ENCODE measurements at places on chromosomes 3 and 15.

- DNase-seq: no peak
Measured at GRCh38 chr3:128549283-128550112, 56.5 kb upstream of the GATA2 start.

GRCh38 chr3:133926736-133927539 lies 31.3 kb upstream of the RAB6B start:
- DNase-seq: no peak

DNA sequence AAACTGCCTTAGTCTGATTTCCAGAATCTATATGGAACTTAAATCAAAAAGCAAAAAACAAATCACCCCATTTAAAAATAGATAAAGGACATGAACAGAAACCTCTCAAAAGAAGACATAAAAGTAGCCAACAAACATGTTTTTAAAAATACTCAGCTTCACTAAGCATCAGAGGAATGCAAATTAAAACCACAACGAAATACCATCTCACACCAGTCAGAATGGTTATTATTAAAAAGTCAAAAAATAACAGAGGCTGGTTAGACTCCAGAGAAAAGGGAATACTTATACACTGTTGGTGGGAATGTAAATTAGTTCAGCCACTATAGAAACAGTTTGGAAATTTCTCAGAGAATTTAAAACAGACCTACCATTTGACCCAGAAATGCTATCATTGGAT lies 367.9 kb downstream of the ZIC4 start:
- no peak for DNase-seq

GRCh38 chr3:3665961-3666640 lies 133.1 kb upstream of the LRRN1 start:
- DNase-seq: no peak

- no peak for DNase-seq
Measured at GRCh38 chr3:4834403-4834866, 144.8 kb upstream of the BHLHE40 start.

GRCh38 chr3:129277829-129278271 lies 820 bp upstream of the HMCES start:
- no peak for DNase-seq

GRCh38 chr3:10600296-10600714 lies 94.9 kb upstream of the ATP2B2 start:
- peak; percentile 8 for DNase-seq

- DNase-seq: no peak
Measured at GRCh38 chr15:65920121-65920520, 50.8 kb downstream of the RAB11A start.

DNA sequence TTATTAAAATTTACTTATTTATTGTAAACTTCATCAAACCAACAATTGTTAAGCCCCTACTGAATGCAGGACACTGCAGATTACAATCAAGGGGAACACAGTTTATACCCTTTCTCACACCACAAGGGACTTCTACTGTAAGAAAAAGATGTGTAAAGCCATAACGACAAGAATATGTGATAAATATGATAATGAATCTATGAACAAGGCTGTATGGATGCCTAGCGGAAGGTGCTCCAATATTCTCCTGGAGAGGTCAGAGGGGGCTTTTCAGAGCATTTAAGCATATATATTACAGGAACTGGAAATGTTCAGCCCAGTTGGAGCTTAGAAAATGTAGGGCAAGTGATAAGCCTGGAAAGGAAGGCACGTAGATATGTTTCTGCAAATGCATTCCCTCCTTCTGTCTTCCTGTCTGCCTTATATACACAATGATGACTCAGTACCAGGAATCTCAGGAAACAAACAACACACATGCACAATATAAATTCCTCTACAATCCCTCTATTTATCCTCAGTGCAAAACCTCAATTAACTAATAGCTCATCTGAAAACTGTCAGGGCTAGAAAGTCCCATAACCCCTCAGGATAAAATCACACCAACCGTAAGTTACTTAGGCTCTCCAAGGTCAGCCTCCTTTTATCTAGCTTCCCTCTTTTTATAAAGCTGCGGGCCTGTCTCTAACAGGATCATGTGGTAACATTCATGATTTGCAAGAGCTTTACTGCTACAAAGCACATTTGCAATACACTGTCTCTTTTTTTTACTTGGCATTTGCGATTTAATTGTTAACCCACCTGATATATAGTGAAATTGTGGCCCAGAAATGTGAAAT lies 393.1 kb downstream of the LPP start:
- no peak for DNase-seq

DNA sequence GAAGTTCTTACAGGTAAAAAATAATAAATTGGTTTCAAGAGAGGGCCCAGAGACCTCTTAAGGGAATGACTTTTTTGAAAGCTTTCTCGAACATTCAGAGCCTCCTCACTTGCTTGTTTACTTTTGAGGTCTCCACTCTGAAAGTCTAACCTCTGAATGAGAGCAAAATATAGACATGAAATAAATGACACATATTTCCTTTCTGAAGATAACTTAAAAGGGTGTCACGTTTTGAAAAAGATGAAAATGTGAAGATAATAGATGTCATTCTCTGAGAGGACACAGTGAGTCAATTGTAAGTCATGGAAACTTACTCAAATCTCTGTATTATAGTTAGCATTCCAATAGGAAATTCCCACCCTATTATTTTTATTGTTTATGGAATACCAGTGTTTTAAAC lies 44.6 kb downstream of the HACD2 start:
- no peak for DNase-seq

GRCh38 chr3:122272879-122273278 lies 52.2 kb upstream of the CSTA start:
- no peak for DNase-seq

DNA sequence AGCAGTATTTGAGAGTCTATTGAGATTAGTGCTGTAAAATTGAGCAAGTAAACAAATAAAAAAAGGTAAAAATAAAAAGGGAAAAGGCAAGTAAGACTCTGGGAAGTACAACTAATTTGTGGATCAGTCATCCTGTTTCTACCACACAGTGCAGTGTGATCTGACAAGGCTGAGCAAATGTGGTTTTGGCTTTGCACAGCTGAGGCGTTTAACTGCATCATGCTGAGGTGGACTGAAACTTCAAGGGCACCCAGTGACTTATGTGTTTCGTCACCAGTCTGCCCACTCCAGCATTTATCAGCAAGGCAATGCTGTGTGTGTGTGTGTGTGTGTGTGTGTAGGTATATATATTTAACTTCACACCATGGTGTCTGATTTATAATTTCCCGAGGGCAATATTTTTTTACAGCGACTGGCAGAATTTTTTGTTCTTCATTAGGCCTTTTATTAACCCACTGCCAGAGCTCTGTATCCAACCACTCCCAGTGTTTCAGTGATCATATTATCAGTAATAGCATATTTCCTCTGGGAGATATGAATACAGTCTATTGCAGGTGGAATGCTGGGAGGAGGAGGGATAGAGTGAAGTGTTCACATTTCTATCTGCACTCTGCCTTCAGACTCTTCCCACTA lies 131.5 kb upstream of the SATB1 start:
- DNase-seq: no peak

GRCh38 chr3:60070366-60070765 lies 1020.5 kb upstream of the CFAP20DC start:
- DNase-seq: no peak

GRCh38 chr3:133643611-133644010 lies 18.1 kb downstream of the TOPBP1 start:
- DNase-seq: no peak

DNA sequence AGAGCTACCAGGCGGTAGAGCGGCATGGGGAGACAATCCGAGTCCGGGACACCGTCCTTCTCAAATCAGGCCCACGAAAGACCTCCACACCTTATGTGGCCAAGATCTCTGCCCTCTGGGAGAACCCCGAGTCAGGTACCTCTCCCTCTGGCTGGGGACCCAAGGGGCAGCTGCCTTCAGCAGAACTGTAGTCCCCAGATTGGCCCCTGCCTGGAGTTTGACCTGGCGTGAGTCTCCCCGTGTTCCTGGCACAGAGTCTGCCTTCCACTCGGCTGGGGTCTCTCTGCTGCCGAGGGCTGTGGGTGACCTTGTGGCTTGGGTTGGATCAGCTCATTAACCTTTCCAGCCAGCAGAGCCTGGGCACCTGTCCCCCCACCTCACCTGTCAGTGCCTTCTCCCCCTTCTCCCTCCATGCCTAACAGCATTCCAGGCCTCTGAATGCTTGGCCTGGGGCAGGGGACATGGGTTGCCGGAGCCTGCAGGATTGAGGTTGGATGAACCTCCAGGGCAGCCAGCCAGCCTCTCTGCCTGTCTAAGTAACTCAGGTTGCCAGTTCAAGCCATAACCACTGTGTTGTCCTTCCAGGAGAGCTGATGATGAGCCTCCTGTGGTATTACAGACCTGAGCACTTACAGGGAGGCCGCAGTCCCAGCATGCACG lies 6.8 kb upstream of the CHST14 start:
- DNase-seq: no peak

- DNase-seq: no peak
Measured at GRCh38 chr3:49131040-49131439, 1.8 kb downstream of the LAMB2 start.

DNA sequence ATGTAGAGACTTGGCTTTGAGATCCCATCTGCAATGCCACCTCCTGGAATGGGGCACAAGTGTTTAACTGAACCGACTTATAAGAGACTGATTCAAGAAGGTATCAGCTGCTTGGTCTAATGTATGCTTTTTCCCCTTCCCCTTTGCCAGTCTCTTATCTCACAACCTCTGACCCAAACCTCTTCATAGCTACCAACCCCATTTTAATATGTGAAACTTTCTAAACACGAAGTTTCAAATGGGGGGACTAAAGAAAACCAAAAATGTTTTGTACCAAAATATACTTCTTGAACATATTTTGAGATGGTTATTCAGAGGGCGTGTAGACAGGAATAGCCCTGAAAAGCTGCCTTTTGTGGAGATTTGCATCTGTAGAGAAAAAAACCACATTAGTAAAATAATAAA lies 73.1 kb downstream of the OXSM start:
- no peak for DNase-seq

- no peak for DNase-seq
Measured at GRCh38 chr3:138842483-138843188, 7.9 kb upstream of the PIK3CB start.

DNA sequence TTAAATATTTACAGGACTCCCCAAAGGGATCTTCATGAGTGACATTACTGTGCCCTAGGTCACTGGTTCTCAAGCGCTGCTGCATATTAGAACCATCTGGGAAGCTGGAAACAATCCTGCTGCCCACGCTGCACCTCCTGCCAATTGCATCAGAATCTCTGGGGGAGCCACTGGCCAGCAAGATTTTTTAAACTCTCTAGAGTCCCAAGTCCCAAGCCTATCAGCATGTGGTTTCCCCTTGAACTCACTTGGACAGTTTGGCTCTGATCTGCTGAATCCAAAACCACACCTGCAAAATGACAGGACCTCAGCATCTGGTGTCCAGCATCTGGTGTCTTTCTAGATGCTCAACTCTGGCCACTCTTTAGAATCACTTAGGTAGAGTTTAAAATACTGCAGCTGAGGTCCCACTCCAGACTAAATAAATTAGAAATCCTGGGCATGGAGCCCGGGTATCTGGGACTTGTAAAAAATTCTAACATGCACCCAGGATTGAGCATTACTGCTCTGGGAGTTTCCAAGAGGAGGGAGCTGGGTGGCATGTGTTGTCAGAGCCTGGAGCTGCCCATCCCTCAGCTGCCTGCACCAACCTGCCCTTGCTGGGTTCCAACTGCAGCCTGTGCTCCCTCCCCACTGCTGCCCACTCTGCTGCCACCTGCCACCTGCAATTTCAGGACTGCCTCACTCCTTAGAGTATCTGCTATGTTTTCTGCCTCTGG lies 311.3 kb downstream of the SLC9A9 start:
- no peak for DNase-seq

DNA sequence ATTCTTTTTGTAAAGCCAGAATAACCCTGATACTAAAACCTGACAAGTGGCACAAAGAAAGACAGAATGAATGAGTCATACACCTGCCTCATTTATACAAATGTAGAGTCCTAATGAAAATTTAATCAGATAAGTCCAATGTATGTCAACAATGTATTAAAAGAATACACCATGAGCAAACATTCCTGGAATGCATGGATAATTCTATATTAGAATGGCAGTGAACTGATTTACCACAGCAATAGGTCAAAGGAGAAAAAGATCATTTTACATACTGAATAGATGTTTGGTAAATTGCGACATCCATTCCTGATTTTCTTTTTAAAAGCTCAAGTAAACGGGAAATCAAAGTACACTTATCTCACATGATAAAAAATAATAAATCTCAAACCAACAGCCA lies 11.2 kb upstream of the LOXL1 start:
- no peak for DNase-seq

- DNase-seq: no peak
Measured at GRCh38 chr15:63401714-63402497, 20.3 kb upstream of the CA12 start.

- no peak for DNase-seq
Measured at GRCh38 chr3:55122312-55122711, 194.5 kb upstream of the LRTM1 start.

DNA sequence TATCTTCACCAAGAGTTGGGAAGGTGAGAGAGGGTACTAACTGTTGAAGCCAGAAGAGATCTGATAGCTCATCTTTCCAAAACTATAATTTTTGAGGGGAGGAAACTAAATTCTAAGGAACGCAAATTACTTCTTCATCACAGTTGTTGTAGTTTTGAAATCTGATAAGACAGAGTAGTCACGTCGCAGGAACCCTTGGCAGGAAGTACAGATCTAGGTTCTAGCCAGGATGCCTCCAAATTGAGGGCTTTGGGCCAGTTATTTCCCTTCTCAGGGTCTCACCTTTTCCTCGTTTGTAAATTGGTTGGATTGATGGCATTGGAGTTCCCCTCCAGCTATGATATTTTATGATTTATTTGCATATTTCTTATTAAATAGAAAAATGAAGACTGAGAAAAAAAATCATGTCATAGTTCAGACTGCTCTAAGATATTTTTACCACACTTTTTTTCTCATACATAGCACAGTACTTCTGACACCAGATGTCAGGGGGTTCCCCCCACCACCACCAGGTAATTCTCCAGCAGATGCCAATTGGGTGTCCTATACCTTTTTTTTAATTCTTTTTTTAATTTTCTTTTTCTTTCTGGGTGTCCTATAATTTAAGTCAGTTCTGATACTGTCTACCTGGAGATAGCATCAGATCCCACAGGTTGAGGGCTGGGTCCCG lies 32.3 kb upstream of the APH1B start:
- no peak for DNase-seq

DNA sequence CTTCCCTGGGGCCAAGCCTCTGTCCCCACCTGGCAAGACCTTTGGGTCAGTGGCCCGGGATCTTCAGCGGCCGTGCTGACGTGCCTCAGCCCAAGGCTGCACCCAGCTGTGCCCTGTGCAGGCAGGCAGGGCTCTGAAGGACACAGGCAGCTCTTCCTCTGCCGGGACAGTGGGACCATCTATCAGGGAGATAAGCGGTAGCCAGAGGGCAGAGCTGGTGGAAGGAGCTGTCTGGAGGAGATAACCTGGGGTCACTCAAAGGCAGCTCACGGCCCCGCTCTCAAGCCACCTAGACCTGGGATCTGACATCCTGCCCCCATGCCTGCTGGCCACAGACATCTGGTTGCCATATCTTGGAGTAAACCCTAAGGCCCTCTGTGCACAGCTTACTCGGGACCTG lies 27.3 kb downstream of the DUSP7 start:
- no peak for DNase-seq
